ENCODE measurements at places on chromosomes 7 and 10. TPM values are rescaled to one million over a fixed set of nuclear protein-coding genes. Genes with fewer than 3 reads are reported as not detected.
A peak's percentile ranks its signal among the peaks of the same experiment; 100 is the strongest.

OR2A7 gene
- 23.1 TPM for total RNA-seq

NODAL gene
- total RNA-seq: not detected

STK31 gene
- total RNA-seq: not detected

OPALIN gene
- not detected for total RNA-seq

ALDH18A1 gene
- total RNA-seq: 32.9 TPM

OR2AE1 gene
- total RNA-seq: not detected

CPA4 gene
- total RNA-seq: 116 TPM

COBL gene
- total RNA-seq: 70.1 TPM

SNX10 gene
- 5.2 TPM for total RNA-seq

PCLO gene
- total RNA-seq: 6.1 TPM

INHBA gene
- 1.7 TPM for total RNA-seq

SHTN1 gene
- 28.1 TPM for total RNA-seq

HPS1 gene
- total RNA-seq: 83.5 TPM

DNA sequence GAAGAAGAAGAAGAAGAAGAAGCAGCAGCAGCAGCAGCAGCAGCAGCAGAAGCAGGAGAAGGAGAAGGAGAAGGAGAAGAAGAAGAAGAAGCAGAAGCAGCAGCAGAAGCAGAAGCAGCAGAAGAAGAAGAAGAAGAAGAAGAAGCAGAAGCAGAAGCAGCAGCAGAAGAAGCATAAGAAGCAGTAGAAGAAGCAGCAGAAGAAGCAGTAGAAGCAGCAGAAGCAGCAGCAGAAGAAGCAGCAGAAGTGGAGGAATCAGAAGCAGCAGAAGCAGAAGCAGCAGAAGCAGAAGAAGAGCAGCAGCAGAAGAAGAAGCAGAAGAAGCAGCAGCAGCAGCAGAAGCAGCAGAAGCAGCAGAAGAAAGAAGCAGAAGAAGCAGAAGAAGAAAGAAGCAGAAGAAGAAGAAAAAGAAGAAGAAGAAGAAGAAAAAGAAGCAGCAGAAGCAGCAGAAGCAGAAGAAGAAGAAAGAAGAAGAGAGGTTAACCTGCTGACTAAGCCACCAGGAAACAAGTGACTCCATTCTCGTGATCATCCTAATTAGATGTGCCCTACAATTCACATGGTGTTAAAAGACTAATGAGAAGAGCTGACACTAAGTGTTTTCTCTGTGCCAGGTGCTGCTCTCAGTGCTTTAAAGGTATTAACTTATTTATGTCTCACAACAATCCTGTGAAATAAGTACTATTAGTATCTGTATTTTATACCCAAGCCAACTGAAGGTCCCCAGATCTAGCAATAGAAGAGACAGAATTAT is 11.6 kb downstream of the CDNF start:
- DNase-seq: no peak

GRCh38 chr10:103667356-103667755 is 173.9 kb downstream of the NEURL1 start:
- no peak for DNase-seq

DNA sequence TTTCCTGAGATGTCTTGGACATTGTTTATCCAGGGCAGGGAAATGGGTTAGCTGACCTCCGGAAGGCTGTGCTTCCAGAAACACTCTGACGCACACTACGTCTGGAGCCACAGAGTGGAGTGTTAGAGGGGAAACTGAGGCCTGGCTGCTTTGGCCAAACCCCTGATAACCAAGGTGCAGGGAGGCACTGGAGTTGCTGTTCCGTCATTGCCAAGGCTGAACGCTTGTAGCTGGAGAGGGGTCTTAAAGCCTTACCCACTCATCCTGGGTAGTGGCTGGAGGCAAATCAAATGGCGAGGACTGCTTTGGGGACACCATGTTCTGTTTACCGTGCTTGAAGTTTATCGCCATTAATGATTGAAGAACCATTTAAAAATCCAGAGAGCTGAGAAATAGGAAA is 604.1 kb upstream of the FOXK1 start:
- DNase-seq: no peak

DNA sequence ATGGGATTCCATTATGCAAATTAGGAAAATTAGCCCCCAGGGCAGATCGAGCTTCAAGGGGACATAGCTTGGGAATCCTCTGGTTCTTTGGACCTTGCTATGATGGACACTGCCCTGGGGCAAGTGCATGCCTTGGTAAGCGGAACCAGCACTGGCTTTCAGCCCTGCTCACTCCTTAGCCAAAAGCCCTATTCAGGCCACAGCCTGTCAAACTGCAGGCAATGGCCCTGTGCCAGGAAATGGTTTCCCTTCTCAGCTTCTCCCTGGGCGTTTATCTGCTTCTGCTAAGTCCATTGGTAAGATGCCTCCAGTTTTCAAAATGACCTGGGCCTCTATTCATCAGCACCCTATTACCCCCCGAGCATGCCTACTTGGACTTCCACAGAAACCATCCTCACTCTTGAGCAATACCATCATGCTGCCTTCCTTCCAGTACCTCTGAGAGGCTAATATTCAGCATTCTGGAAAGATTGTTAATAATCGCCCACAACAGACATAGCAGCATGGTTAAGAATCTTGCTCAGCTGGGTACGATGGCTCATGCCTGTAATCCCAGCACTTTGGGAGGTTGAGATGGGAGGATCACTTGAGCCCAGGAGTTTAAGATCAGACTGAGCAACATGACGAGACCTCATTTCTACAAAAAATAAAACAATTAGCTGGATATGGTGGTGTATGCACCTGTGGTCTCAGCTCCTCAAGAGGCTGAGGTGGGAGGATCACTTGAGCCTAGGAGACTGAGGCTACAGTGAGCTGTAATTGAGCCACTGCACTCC is 918.6 kb upstream of the AUTS2 start:
- DNase-seq: no peak

GRCh38 chr10:73785721-73786511 is 510 bp downstream of the ZSWIM8 start:
- no peak for DNase-seq

GRCh38 chr7:113298501-113298900 is 180.1 kb upstream of the SMIM30 start:
- DNase-seq: no peak

- no peak for DNase-seq
Measured at GRCh38 chr10:68871731-68872342, 29.3 kb upstream of the DDX50 start.

- DNase-seq: no peak
Measured at GRCh38 chr7:446289-446935, 73.2 kb downstream of the PDGFA start.

DNA sequence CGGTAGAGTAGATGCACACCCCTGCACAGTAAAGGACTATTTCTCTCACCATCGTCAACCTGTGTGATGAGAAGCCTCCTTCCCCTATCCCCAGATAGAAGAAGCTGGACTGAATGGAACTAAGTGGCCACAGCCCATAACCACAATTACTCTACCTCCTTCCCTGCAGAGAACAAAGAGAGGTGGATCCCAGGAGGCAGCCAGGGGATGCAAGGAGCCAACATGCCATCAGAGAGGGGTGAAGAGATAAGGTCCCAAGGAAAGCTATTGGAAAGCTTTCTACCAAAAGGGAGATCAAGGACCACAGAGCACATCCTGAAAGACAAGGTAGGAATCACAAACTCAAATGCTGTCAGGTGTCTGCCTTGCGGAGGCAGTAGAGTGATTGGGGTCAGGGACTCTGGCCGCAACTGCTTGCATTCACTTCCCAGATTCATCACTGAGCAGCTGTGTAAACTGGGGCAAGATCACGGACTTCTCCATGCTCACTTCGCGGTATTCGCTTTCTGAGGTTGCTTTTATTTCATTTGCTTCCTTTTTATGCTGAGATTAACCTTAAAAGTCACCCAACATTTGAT is 81.6 kb upstream of the MYO3A start:
- DNase-seq: no peak

GRCh38 chr7:138030679-138031351 is 28.9 kb upstream of the CREB3L2 start:
- no peak for DNase-seq

DNA sequence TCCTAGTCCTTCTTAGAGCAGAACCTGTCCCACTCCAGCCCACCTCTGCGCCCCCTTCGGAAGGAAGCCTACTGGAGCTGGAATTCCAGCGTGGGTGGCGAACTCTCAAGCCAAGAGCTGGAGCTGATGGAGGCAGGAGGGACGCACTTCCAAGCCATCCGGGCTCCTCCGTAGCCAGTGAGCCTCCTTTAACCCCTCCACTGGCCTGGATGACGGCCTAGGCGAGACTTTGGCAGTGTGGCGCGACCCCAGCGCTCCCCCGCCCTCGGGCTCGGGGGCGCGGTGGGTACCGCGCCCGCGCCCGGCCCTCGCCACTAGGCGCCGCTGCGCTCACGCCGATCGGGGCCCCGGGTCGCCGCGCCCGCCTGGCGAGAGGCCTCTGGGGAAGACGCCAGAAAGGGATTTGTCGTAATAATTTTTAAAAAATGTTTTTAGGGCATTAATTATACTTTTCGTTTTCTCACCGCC is 5.1 kb upstream of the EMX2 start:
- DNase-seq: peak; percentile 78

DNA sequence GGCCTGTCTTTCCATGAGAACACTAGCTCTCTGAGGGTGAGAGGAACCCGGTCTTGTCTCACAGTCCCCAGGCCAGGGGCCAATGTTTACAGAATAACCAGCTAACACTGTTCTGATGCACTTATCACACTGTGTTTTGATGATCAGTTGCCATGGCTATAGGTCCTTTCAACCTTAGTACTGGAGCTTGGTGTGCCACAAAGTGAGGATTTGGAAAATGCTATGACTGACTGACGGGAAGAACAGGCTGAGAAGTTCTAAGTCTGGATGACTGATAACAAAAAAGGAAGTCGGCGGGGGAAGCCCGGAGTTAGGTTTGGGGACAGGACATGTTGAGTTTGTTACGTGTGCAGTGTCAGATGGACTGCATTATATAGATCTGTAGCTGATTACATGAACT is 141.8 kb downstream of the CTTNBP2 start:
- no peak for DNase-seq

DNA sequence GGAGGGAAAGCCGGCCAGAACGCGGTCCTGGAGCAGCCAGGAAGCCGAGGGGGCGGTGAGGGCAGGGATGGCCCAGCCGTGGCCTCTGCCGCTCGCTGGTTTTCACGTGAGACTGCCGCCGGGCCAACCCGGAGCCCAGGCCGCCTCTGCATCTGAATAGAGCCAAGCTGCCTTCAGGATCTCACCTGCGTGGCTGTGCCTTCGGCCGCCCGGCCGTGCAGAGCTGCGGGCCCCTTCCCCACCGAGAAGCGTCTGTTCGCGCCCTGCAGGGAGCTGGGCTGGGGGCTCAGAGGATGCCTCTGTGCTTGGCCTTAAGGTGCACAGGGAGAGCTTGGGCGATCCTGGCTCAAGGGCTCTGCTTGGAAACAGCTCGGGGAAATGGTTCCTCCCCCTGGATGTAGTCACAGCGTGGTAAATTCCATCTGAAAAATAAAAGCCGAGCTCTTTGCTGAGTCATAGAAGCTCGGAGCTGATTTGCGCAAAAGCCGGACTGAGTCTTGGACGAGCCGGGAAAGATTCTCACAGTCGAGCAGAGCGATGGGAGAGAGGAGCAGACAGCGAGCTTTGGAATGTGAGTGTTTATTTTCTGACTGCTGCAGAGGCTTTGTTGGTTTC is at the start of gene JAKMIP3:
JAKMIP3 (plus strand) TSS at position 456 of the 615 bp plus-strand sequence. CDS start 38,863 bp downstream, outside the sequence.
- peak; percentile 60 for DNase-seq

DNA sequence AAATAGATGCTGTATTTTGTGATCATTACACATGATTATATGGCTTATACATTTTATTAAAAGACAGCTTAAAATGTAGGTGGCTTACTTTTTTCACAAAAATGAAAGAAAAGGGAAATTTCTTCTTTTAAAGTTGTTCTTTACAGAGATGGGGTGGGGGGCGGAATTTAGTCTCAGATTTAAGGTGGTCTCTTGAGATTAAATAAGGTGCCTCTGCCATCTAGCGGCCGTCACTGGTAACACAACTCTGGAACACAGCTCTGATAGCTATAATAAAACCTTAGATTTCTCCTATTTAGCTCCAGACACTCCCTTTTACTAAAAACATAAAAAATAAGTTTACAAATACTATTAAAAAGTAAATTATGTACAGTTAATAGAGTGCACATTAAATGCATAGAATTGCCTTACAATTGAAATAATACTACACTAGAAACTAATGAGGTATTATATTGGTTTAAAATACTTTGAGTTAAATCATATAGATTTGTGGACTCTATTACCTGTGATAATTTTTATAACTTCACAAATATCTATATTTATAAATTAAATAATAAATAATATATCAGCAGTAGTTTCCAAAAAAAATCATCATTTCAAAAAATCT is 210.9 kb downstream of the DGKB start:
- DNase-seq: no peak

DNA sequence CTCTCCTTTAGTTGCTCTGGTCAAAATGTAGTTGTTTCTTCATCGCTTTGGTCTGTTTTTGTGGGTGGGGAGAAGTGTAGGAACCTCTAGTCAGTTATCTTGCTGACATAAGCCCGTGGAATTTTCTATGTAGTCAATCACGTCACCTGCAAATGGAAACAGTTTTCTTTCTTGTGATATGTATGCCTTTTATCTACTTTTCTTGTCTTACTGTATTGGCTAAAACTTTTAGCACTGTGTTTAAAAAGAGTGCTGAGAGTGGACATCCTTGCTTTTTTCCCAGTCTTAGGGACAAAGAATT is 42.3 kb downstream of the AKR1E2 start:
- no peak for DNase-seq

GRCh38 chr7:78794101-78794500 is 659.4 kb downstream of the MAGI2 start:
- no peak for DNase-seq

GRCh38 chr10:126803394-126803793 is 101.8 kb upstream of the DOCK1 start:
- no peak for DNase-seq

DNA sequence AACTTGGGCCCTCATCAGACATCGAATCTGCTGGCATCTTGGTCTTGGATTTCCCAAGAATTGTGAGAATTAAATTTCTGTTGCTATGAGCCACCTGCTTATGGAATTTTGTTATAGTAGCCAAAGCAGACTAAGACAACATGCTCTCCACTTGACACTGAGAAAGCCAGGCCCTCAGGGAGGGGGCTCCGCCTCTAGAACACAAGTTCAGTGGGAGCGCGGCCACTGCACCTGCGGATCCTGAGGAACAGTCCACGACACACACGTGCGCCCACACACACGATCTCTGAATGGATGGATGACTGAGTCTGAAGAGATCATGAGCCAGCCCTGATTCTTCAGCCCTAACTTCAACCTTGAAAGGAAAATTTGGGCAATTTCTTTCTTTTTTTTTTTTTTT is 73.7 kb downstream of the CTBP2 start:
- DNase-seq: no peak
